A549 (cell line): ENCODE measurements at places on chromosomes 3 and 15. TPM values are rescaled to one million over a fixed set of nuclear protein-coding genes. Genes with fewer than 3 reads are reported as not detected.

- peak; percentile 53 for DNase-seq
Observed at GRCh38 chr3:78857494-78858111, 910.2 kb downstream of the ROBO1 start.

DNA sequence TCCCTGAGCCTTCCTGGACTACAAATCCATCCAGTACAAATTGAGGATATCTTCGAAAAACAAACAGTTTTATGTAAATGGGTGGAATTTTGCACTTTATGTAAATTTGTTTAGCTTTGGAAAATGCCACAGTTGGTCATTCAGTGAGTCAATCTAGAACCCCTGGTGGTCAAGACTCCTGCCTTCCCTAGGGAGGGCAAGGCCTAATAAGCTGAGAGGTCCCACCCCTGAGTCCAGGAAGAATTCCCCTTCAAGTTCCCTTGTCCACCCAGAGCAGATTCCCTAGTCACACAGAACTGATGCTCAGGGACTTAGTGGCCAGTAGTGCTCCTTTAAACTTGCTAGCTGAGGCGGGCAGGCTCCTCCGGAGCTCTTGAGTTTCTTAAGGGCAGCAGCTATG, 6.1 kb upstream of the RUBCN start:
- DNase-seq, result no peak

GRCh38 chr3:151901644-151902285, 28.3 kb downstream of the SUCNR1 start:
- no peak for DNase-seq

- DNase-seq, result peak; percentile 14
Observed at GRCh38 chr3:183188895-183189462, 26.4 kb upstream of the LAMP3 start.

- DNase-seq, result peak; percentile 76
Observed at GRCh38 chr15:43440721-43441281, 52.2 kb downstream of the TP53BP1 start.

DNA sequence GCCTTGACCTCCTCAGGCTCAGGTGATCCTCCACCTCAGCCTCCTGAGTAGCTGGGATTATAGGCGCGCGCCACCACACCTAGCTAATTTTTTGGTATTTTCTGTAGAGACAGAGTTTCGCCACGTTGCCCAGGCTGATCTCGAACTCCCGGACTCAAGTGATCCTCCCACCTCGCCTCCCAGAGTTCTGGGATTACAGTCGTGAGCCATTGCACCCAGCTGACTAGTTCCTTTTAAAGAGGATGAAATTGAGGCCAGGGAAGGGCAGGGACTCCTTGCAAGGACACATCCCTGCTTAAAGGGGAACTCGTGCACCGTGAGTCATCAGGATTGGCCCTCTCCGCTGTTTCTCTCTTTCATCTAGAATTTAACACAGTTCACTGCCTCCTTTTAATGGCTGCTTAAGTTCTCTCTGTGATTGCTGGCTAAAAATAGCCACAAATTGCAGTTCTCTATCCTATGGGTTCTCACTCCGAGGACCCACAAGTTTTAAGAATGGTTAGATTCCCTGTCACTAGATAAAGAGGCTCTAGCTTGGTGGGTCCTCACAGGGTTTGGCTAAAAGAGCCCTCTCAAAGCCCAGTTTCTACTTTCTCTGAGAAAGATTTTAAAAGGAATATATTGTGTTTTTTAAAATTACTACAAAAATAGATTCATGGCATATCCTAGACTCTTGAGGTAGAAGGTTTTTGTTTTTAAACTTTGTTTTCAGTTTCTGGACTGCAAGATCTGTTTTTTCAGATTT, 1.4 kb downstream of the CRTAP start:
- peak; percentile 71 for DNase-seq

GRCh38 chr15:51735228-51736010, 2.0 kb downstream of the LYSMD2 start:
- DNase-seq, result no peak

GRCh38 chr3:149581248-149581647, 76.6 kb downstream of the WWTR1 start:
- DNase-seq, result no peak

GRCh38 chr3:116253511-116253910, 191.8 kb downstream of the LSAMP start:
- DNase-seq, result no peak

- DNase-seq, result no peak
Observed at GRCh38 chr3:34111361-34111760, 312.9 kb downstream of the PDCD6IP start.

- no peak for DNase-seq
Observed at GRCh38 chr15:85832394-85832793, 37.7 kb upstream of the KLHL25 start.

DNA sequence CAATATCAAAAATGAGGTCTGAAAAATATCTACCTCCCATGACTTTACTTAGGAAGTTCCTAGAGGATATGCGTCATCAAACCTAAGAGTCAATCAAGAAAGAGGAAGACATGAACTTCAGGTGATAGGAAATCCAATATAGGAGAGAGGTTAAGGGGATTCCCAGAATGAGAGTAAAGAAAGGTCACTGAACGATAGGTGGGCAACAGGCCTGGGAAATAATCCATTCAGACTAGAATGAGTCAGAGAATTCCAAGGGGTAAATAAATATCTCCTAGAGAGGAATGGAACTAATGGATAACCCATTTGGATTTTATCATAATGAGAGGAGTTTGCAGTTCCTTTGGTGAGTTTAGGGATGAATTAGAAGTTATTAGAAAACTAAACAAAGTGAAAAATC, 131.1 kb upstream of the NUDT16 start:
- DNase-seq, result peak; percentile 6

GRCh38 chr3:37126856-37127255, 47.5 kb downstream of the LRRFIP2 start:
- DNase-seq, result no peak

NTRK3 gene
- polyA plus RNA-seq, result 50.3 to 60.8 TPM (median 55.0 TPM) in 3 replicates

TERC gene
- polyA plus RNA-seq, result 0.25 TPM in 1 of 3 replicates, not detected in the others

SLC2A2 gene
- polyA plus RNA-seq, result not detected in 3 replicates

TMEM266 gene
- 0.05 to 0.06 TPM in 2 of 3 replicates, not detected in the other for polyA plus RNA-seq

GOLGA8R gene
- polyA plus RNA-seq, result 0.49 to 0.56 TPM (median 0.50 TPM) in 3 replicates

FHIT gene
- polyA plus RNA-seq, result 0.76 to 2.8 TPM (median 0.92 TPM) in 3 replicates
